ENCODE measurements at places on chromosomes 1 and 21.

DNA sequence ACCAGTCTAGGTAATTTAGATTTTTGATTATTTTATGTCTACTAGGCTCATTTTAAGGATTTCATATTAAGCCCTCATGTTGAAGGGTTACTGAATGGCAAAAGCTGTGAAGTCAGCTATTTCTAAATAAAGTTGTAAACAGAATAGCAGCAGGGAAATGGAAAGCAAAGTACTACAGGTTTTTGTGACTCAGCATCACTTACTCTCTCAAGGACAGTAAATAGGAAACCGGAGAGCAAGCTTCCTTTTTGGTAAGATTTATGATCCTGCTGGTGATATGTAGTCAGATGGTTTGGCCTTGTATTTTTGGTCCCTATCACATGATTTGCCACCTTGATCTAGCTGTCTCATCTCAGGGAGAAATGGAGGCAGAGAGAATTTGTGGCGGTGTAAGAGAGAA is 226.0 kb downstream of the RPS6KC1 start:
- DNase-seq, result no peak

- DNase-seq, result no peak
These were observed 4.8 kb downstream of the FTCD start for GRCh38 chr21:46150491-46151121.

DNA sequence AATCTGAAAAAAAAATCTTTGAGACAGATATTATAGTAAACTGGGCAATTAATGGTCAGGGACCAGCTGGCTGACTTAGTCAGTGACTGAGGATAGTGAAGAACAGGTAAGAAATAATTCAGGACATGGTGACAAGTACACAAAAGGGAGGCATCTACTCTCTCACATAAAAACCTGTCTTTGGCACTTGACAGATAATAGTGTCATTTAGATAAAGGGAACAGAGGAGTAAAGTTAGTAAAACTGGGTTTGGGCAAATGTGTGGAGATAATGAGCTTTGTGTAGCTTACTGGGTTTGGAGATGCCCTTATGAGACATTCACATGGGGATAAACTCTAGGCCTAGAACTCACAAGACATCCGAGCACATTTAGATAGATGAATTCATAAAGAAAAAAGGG is 4.0 kb downstream of the SSX2IP start:
- DNase-seq, result no peak

DNA sequence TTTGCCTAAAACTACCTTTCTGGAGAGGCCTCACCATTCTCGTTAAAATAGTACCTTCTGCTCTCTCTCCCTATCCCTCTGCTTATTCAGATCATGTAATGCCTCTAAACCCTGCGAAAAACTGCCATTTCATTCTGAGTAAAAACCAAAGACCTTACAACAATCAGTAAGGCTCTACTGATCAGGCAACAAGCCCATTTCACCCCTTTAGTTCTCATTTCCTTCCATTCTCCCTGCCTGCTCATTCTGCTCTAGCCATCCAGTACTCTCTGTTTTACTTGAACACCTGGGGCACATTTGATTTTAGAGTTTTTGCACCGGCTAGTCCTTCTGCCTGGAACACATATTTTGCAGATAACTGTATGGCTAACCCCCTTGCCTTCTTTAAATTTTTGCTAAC is 187.8 kb downstream of the COQ8A start:
- no peak for DNase-seq

DNA sequence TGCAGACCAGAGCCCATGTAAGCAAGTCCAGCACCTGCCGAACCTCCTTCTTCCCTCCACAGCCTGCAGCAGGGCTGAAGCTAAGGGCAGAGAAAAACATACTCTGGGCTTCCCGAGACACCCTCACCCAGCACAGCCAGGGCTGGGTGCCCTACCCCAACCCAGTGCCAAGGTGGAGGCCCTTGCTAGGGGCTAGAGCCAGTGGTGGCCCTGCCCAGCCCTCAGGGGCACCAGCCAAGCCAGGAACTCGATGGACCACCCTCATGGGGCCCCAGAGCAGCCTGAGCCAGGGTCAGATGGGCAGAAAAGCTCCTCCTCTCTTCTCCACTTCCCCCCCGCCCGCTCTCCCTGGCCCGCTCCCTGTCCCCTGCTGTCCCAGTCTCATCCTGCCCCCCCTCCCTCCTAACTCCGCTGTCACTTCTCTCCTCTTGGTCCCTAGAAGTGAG is 15.9 kb downstream of the TNFRSF25 start:
- peak; percentile 70 for DNase-seq
